EL (cell line): ENCODE measurements at places on chromosomes 12 and 14.

GRCh38 chr12:45668641-45669040 lies 60.9 kb upstream of the ARID2 start:
- no peak for DNase-seq

DNA sequence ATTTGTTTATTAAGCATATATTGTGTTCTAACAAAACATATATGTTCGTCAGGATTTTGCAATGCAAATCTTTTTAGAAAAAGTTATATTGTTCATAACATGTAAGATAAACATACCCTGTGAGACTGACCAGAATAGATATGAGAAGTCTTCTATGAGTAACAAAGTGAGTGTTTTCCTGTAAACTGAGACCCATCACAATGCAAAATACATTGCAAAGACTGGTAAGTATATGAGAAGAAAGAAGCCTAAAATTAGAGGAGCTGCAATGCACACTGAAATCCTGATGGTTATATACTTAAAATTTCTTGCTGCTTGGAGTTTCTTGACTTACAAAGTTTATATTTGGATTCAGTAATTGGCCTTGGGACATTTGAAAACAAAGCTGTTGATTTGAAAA lies 6.0 kb downstream of the HMGA2 start:
- no peak for DNase-seq

DNA sequence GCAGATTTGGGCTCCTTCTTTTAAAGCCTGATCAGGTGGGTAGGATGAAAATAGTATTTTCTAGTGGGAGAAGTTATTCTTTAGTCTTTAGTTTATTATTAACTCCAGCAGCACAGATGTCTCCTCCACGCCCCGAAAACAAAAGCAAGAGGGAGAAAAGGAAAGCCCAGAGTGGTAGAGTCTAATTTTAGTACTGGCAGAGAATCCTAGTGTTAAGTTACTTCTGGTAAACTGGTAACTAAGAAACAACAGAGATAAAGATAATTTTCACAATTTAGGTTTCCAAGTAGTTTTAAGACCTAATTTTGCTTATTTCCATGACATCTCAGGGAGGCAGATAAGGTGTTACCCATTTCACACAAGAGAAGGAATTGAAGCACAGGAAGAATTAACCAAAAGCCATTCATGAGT lies 16.3 kb downstream of the ATP5MC2 start:
- DNase-seq: no peak

GRCh38 chr12:10101042-10101579 lies 2.3 kb upstream of the CLEC1A start:
- peak; percentile 79 for DNase-seq

- DNase-seq: peak; percentile 94
Measured at GRCh38 chr12:131949431-131950181, at the start of gene EP400. Gene EP400 (plus strand): TSS chr12:131949942. CDS start chr12:131960620, 10,678 bp downstream.

GRCh38 chr12:58896278-58896677 lies 24.0 kb downstream of the LRIG3 start:
- no peak for DNase-seq

- no peak for DNase-seq
Measured at GRCh38 chr12:67472539-67472938, 176.0 kb upstream of the DYRK2 start.

GRCh38 chr14:73607241-73607640 lies 5.1 kb upstream of the ACOT6 start:
- DNase-seq: no peak

GRCh38 chr12:46752396-46752795 lies 73.4 kb downstream of the SLC38A4 start:
- no peak for DNase-seq

- DNase-seq: peak; percentile 69
Measured at GRCh38 chr12:9347328-9348127, 139.3 kb upstream of the PZP start.

DNA sequence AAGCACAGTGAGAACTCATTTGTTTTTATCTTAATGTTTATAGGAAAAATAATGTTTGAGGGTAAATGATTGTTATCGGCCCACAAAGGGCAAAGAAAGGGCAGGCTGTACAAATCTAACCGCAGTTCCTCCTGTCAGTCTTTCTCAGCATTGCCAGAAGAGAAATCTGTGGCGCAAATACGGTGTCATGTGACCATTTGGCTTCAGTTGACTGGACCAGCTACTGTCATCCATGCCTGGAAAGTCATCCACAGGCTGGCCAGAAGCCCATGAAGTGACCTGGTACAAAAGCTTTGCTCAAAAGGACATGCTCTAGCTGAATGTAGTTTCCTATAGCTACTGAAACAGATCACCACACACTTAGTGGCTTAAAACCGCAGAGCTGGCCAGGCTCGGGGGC lies 43.6 kb downstream of the HCAR2 start:
- no peak for DNase-seq
